Caki2 (cell line): ENCODE measurements at places on chromosomes 11 and 22. TPM values are rescaled to one million over a fixed set of nuclear protein-coding genes. Genes with fewer than 3 reads are reported as not detected.

Gene SGSM1
- 0.06 and 0.27 TPM in 2 replicates for total RNA-seq

Gene ABTB2
- 6.0 and 6.3 TPM in 2 replicates for total RNA-seq

Gene GLB1L3
- total RNA-seq, result not detected in 2 replicates

Gene PHOX2A
- not detected in 2 replicates for total RNA-seq

Gene CRYBA4
- total RNA-seq, result not detected in 2 replicates

Gene SLC7A4
- not detected in 2 replicates for total RNA-seq

Gene C11orf42
- total RNA-seq, result not detected in 2 replicates

Gene CHST1
- total RNA-seq, result 1.5 TPM in 1 of 2 replicates, not detected in the other

Gene RAG1
- 0.41 TPM in 1 of 2 replicates, not detected in the other for total RNA-seq

Gene TBX10
- not detected in 2 replicates for total RNA-seq

Gene OSBP2
- total RNA-seq, result 1.1 and 2.1 TPM in 2 replicates

Gene GAL3ST1
- total RNA-seq, result 46.3 and 76.4 TPM in 2 replicates

GRCh38 chr22:25062386-25063085 lies 110.0 kb downstream of the KIAA1671 start:
- DNase-seq, result no peak

GRCh38 chr22:35479359-35479758 lies 61.3 kb upstream of the RASD2 start:
- DNase-seq, result no peak

DNA sequence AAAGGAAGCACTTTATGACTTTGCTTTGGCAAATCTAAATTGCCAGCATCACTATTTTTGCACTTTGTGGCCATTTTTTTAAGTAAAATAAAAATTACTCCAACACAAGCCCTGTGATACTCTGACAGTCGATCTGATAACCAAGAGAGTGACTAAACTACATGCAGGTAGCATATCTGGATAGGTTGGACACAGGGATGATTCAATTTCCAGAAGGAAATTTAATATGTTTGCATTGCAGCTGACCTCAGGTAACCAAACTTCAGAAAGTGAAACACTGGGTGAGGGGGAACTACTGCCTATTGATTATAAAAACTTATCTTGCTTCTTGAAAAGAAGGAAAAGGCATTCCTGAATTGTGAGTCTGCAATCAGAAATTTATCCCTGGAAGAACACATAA lies 13.9 kb downstream of the OR5B3 start:
- DNase-seq, result no peak

DNA sequence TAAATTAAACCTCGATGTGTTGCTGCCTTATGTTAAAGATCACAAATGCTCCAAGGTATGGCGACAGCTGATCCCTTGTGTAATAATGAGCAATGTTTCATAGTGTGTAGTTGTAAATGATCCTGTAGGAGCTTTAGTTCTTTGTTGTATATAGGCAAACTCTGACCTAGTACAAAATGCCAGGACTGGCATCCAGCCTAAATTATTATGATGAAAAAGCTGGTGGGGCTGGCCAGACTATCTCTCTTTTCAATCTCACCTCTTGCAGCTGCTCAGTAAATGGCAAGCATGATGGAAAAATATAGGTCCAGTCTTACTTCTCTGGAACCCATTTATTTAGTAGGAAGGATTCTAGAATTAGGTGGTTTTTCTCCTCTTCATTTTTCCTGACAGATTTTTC lies 345.1 kb upstream of the C11orf87 start:
- no peak for DNase-seq

DNA sequence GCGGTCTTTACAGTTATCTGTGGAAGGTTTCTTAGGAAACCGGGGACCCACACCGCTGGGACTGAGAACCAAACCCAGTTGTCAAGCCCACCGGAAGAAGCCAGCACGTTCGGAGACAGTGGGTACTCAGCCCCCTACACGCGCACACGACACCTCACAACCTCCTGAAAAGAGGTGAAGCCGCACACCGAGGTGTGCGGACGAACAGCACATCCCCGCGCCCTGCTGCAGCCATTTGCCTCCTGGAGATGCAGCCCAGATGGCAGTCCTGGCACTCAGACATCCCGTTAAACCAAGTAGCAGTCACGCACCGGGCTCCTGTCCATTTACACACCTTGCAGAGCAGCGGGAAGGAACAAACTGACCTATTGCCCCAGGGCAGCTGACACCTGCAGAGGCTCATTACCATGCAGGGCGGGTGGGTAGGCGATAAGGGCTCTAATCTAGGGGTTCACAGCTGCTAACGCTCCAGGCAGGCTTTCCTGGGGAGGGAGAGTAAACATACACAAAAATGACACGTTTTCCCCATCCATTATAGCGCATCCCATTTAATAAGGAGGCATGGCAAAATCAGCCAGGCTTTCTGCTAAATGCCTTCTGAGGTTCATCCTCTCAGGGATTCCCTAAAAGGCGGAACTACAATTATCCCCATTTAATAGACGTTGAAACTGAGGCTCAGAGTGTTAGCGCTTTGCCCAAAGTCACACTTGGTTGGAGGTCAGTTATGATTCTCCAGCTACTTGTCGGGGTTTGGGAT lies 864 bp upstream of the EHBP1L1 start:
- no peak for DNase-seq

- DNase-seq, result no peak
These were observed 5.2 kb downstream of the C11orf52 start for GRCh38 chr11:111923951-111924350.

DNA sequence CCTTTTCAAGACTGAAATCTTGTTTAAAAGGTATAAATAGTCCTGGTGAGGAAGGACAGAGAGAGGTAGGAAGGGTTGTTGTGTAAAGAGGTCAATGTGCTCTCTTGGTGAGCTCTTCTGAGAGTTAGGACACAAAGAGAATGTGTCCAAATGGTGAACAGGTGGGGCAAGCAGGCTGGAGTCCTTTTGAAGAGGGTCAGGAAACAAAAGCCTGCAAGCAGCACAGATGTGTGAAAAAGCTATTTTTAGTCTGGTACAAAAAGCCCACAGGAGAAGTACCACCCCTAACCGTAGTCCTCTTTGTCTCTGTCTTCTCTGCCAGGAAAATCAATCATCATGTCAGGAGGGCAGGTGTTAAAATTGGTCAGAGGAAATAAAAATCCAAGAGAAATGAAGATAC lies 54.4 kb upstream of the SYN3 start:
- DNase-seq, result no peak

- DNase-seq, result no peak
These were observed 5.7 kb upstream of the HINFP start for GRCh38 chr11:119115484-119116234.

DNA sequence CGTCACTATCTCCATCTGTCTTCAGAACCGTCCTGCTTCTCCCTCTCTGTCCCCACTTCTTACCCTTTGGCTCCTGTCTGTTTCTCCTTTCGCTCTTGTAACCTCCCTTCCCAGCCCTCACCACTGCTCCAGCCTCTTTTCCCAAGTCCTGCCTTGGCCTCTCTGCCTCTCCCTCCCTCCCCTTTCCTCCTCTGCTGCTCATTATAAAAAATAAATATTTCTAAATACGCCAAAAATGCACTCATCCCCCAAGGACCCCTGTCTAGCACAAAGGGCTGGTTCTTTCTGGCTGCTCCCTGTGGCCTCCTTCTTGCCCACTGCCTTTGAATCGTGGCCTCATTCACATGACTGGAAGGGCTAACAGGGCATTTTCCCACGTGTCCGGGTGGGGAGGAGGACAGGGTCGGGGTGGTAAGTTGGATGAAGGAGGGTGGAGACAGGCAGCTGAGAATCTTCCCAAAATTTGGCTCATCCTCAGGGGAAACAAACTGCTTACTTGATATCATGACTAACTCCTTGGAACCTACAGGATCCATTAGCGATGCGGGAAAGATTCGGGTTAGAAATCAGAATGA lies 26.4 kb upstream of the OAF start:
- no peak for DNase-seq

DNA sequence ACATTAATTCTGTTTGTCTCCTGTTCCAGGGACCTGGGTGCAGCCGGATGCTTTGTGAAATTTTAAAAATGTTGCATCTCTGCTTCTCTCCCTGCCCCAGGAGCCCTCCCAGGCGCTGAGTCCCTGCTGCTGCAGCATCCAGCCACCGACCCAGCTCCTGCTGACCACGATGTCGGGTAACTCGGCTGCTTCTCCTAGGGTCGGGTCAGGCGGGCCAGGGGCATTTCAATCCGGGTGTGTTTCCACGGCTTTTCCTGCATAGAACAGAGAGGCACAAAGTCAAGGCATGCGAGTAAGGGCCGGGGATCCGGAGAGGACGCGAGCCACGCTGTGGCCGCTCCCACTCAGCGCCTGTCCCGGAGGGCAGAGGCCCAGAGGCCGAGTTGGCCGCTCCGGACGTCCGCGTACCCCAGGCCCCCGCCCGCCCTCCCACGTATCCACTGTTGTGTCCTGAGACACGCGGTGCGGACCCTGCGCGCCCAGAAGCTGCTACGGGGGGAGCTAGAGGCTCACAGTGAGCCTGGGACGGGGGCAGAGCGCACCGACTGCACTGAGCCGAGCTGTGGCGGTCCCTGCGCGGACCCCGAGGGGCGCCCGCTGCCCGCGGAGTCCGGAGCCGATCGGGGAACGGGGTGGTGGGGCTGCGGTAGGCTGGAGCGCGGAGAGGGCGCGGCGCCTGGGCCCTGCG lies at the start of gene POU2AF3:
POU2AF3 (plus strand) TSS at position 134 of the 688 bp plus-strand sequence; CDS start at position 170, 36 bp downstream.
- no peak for DNase-seq

DNA sequence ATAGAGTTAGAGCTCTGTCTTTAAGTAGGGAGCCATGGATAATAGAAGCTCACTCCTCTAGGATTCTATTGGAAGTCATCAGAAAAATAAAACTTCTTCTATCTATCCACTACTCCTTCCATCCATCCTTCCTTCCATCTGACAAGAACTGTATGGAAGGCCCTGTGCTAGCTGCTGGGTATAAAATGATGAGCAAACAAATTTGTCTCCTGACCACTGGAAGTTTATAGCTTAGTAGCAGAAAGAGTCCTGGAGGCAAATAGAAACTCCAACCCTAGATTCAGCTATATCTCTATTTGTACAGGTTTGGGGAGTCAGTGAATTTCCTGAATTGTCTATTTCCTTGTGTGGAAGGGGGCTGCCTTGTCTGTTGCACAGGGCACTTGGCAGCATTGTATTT lies 136.6 kb downstream of the ME3 start:
- DNase-seq, result no peak
